ENCODE measurements at places on chromosomes 7 and 10.

DNA sequence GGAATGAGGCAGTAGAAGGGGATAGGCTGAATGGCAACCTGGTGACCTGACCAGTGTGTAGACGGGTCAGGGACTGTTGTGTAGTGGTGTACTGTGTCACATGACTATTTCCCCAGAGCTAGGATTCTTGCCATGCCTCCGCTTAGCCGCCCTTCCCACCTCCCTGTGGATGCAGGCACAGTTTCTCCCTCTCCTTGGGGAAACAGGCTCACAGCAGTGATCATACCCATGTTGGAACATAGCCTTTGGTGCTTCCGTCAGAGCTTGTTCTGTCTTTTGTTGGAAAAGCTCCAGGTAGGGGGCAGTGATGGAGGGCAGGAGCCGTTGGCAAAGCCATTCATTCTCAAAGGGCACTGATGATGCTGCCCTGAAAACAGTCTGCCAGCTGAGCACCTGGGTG is 44.3 kb downstream of the OGDH start:
- no peak for DNase-seq

DNA sequence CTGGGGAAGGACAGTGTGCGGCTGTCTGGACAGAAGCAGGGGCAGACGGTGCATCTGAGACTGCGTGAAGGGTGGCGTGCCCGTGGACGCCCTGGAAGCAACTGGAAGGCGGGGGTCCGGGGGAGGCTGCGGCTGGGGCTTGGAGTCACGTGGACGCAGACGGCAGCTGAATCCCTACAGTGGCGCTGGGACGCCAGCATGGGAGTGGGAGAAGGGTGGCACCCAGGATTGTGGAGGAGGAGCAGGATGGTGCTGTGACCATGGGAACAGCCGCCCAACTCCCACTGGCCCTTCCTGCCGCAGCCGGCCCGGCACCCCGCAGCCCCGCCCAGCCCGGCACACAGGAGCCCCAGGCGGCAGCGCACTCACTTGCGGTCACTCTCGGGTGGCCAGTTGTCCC is 9.7 kb downstream of the INTS1 start:
- DNase-seq = no peak

- peak; percentile 74 for DNase-seq
Measured at GRCh38 chr10:26799342-26799741, 61.4 kb downstream of the ABI1 start.

DNA sequence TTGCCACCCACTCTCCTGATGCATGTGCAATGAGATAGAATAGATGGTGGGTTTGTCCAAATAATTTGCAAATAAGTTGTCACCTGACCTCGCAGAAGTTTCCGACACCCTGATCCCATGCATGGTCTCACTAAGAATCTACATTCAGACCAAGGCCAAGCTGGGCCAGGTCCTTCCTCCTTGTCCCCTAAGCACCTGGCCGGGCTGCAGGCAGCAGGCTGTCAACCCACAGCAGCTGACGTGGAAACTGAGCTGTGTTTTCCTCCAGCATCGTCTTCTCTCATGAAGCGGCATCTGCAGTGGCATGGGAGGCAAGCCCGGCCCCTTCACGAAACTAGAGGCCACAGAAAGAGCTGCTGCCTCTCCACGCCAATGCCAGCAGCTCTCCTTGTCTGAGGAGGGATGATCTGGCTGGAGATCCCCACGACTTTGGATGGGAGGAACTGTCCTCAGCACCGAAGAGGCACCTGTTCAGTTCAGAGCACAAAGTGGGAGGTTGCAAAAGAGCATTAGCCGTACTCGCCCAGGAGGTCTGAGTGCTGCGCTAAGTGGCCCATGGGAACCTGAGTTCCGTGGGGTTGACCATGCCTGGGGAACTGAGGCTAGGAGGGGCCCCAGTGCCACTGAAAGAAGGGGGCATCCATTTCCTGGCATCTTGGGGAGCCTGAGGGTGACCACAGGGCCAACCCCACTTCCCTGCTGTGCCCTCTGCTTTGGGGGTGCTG is 110.5 kb upstream of the INSIG1 start:
- no peak for DNase-seq

- DNase-seq = no peak
Measured at GRCh38 chr7:2646680-2647571, 15.1 kb downstream of the TTYH3 start.

- DNase-seq = no peak
Measured at GRCh38 chr7:146709451-146710027, 592.9 kb downstream of the CNTNAP2 start.
